ENCODE measurements at places on chromosomes 7 and 10.

GRCh38 chr10:13681095-13681494, 94.3 kb downstream of the PRPF18 start:
- DNase-seq = no peak

GRCh38 chr7:20661884-20662283, 46.4 kb downstream of the ABCB5 start:
- no peak for DNase-seq

- no peak for DNase-seq
Measured at GRCh38 chr7:54541669-54542625, at the start of gene VSTM2A. VSTM2A (plus strand) TSS chr7:54542375; CDS start chr7:54542731, 356 bp downstream.

DNA sequence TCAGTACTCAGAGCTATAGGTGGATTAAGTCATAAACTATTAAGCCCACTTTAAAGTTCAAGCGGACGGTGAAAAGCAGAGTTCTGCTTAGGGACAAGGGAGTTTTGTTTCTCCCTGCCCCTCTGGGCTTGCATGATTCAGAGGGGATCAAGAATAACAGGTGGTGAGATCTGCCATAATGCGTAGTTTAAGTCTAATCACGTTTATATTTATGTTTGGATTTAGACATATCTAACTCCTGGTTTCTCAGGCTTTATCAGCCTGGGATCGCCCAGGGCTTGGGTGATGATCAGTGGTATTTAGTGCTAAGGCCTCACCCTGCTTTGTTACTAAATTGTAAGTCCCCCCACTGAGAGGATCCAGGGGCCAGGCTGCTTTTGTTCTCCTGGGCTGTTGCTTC, 335.4 kb upstream of the NRP1 start:
- DNase-seq = no peak

- no peak for DNase-seq
Measured at GRCh38 chr7:41404375-41405074, 298.4 kb downstream of the INHBA start.

- peak; percentile 82 for DNase-seq
Measured at GRCh38 chr10:63157845-63158624, 24.9 kb downstream of the NRBF2 start.

GRCh38 chr7:105861224-105861623, 15.2 kb downstream of the ATXN7L1 start:
- DNase-seq = no peak

- DNase-seq = no peak
Measured at GRCh38 chr10:71372882-71373495, 23.7 kb upstream of the CDH23 start.

DNA sequence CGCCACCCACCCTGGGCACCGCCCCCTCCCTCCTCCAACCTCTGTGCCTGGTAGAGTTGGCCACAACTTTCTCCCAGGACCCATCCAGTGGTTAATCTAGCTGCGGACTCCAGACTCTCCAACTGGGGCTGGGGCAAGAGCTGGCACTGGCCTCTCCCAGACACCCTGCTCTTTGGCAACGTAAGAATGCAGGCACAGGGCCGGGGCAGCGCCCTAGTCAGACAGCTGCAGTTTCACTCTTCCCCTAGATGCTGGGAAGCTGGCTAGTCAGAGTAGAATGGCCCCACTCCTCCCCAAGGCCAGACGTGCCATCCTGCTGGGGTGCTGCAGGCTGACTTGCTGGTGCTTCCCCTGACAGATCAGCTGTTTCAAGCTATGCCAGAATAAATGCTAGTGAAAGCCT, 22.1 kb downstream of the HSPA12A start:
- no peak for DNase-seq

GRCh38 chr7:121874298-121874697, 1.3 kb downstream of the PTPRZ1 start:
- no peak for DNase-seq

GRCh38 chr7:121505021-121505420, 108.9 kb upstream of the FAM3C start:
- DNase-seq = peak; percentile 57

DNA sequence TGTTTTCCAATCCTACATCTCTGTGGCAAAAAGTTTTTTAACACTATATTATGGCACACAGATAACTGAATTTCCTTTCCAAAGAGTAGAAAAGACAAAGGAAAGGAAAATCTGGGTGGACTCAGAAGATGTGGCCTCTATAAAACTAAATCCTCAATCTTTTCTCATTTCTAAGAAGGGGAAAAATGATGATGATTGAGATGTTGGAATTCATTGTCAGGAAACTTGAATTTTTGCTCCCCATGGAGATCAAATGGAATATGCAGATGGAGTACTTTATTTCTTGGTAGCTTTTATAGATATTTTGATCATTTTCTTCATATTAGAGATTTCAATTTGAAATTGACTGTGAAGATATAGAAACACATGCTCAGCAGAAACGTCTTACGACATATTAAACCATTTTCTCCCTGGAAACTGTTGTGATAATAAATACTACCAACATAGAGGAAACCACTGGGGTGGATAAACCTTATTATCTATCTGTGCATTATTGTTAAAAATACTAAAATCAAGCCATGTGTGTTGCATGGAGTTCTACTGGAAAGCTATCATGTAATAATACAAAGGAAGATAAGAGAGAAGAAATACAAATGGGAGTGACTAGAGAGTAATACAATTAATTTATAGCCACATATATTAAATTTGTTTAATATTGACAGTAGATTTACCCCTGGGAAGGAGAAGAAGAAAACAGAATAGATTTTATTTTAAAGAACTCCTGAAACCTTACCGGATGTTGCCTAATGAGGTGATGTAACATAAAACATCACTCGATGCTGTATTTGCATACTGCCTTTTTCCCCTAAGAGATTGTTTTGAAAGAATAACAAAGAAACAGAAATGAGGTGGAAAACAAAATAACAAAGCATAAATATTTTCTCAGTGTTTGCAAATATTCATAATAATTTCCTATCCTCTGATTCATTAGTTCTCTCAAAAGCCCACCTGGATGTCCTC, 931.2 kb upstream of the C7orf33 start:
- no peak for DNase-seq

- DNase-seq = peak; percentile 15
Measured at GRCh38 chr10:114541081-114541796, 116.8 kb downstream of the ABLIM1 start.

DNA sequence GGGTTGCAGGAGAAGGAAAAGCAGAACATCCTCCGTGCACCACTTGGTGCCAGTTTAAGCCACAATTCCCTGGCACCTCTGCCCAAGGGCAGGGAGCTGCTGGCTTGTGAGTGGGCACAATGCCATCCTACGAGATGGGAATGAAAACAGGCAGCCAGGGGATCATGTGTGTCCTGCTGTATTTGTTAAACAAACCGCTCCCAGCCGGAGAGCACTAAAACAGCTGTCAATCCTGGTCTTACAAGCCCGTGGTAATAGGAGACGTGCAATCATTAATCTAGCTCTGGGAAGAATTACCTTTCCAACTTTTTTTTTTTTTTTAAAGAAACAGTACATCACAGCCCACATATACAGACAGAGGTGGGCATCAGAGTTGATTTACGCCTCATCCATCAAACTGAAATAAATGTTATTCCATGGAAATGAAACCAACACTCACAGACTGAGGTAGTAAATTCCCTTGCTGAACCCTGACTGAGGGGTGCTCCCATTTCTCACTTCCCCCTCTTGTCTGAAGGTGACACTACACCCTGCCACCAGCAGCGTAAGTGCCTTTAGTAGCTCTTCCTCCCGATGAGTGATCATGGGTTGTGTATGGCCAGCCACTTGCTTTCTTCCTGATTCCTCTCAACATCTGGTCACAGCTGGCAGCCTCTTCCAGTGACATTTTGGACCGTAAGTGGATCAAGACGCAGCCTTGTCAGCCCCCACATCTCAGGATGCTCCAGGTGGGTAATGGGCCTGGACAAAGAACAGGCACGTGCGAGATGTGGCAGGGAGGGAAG, 143.8 kb downstream of the TEX36 start:
- DNase-seq = no peak

DNA sequence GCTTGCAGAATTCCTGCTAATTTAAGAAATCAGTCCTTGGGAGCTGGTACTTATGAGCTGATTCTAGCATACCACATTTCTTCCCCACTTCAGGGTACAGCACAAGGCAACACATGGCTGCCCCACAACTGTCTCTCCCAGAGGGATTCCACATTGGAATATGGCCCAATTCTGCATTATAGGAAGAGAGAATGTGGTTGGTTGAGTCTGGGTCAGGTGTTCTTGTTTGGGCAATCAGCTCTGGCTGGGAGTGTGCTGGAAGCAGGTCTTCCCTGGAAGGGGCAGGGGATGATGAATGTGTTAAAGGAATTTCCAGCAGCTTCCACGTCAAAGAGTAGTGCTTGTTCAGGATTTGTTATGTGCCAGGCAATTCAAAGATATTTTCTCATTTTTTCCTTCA, 95.7 kb downstream of the BUB3 start:
- DNase-seq = no peak

- no peak for DNase-seq
Measured at GRCh38 chr7:36472141-36472729, 82.6 kb downstream of the ANLN start.

DNA sequence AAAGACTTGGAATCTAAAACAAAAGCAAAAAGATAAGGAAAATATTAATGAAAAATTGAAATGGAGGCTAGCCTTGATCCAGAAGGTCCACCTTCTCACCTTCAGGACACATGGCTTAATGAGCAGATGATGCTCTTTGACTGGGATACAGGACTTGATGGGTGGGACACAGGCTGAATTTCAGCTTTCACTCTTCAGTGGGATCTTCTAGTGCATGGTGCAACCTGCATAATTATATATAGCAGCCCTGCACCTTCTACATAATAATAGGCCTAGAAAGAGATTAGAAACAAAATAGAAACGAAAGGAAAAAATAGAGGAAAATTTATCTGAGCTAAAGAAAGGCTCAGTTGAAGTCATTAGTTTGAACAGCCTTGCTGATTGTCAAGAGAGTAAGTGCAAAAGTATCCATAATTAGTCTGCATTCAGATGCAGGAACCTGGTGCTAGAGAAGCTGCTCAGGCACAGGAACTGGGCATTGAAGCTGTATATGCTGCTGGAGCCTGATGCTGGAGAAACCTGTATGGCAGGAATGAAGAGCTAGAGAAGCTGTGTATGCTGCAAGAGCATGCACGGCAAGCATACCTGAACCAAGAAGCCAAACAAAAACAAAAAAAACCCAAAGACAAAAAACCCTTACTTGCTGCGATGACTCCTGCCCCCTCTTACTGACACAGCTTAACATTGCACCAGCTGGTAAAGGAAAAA, 19.4 kb downstream of the MKLN1 start:
- no peak for DNase-seq

DNA sequence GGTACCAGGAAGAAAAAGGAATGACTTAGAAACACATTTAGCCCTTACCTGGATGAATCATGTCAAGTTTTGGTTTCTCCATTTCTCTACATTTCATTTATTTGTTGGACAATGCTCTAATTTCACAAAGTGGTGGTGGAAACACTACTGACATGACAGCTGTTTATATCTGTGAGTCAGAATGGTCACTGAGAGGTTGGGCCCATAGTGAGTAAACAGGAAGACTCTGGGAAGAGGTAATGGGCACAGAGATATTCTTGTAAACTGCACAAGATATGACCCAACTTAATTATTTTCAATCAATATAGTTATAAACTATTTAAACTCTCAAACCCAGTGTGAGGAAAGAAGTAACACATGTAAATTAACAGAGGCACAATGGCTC, 176.3 kb upstream of the MEOX2 start:
- DNase-seq = no peak

DNA sequence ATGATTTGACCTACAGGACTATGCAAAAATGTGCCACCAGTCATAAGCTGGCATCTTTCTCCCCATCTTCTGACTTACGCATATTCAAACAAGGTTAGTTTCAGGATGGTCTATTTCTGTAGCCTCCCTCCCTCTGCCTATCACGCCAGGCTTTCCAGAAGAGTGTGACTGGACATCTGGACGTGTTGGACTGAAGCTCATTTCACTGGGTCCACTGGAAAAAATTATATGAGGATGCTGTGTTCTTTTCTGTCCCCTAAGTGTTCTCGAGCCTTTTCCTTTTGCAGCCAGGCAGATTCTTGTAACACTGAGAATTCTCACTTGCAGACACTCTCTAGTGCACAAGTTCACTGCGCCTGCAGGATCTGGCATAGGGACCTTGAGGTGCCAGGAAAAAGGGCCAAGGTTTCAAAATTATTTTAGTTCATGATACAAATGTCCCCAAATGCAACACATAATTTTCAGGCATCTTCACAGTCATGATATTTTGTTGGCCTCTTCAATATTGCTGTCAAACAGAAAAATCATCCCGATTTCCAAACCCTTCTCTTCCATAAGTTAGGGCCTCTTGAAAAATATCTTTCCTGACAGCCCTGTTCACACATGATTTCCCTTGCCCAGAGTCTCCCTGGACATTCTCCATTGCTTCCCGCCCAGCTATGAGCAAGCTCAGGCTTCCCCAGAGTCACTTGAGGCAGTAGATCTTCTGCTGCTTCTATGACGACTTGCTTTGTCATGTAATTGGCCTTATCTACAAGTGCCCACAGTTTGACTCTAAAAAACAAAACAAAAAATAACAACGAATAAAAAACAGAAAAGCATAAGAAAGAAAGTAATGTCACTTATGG, 170.4 kb downstream of the BMPER start:
- DNase-seq = peak; percentile 23

DNA sequence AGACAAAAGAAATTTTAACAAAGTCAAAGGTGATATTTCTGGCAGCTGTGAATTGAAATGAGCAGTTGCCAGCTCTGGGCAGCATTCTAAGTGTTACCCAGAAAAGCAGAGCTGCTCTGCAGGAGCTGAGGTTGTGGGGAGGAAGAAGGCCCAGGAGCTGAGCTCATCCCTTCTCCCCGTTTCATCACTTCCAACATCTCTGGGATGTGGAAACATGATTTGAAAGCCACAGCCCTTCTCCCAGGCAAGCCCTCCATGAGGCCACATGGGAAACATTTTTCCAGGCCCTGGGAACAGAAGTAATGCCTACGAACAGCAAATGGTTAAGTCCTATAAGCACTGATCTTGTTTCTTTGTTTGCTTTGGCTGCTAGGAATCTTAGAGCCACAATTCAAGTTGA, 10.9 kb upstream of the DMBT1 start:
- DNase-seq = no peak

DNA sequence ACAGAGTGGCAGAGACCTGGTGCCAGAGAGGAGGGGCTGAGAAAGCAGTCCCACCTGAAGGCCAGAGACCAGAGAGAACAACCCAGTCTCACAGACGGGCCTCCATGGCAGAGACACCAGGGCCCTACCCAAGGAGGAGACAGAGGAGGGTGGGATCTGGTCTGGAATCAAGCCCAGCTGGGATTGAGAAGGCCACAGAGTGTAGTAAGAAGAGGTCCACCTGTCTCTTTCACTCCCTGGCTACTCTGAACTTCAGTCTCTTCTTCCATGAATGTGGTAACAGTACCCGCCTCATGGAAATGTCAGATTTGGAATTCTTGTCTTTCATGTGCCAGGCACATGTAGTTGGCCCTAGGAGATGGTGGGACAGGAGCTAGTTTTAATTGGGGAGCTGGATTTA, 55.6 kb downstream of the CLIP2 start:
- DNase-seq = no peak

All from fibroblast of gingiva (primary cell).